ENCODE measurements at places on chromosomes 7 and 10.

- no peak for DNase-seq
Measured at GRCh38 chr7:123184271-123184670, 15.5 kb downstream of the SLC13A1 start.

- no peak for DNase-seq
Measured at GRCh38 chr7:83446102-83446669, 202.8 kb downstream of the SEMA3E start.

DNA sequence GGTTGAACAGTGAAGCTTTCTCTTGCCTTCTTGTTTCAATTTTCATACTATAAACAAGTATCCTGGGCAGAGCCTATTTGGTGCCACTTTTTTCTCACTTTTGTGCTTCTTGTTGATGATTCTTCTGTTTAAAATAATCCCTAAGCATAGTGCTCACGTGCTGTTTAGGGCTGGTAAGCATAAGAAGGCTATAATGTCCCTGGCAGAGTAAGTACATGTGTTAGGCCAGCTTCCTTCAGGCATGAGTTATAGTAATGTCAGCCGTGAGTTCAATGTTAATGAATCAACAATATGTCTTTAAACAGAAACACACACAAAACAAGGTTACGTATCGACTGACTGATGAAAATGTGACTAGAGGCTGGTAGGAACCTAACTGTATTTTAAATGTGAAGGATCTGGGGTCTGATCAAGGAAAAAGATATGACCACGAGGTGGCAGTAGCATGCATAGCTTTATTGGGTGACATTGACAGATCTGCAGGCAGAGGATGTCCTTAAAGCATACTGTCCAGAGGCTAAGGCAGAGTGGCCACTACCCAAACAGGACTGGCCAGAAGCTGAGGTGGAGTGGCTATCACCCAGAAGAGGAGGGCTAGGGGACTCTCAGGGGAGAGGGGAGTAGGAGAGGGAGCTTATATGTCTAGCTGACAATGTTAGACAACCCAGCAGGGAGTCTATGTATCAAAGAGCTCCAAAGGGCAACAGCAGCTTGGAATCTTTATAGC, 113.7 kb downstream of the BRAF start:
- peak; percentile 66 for DNase-seq

DNA sequence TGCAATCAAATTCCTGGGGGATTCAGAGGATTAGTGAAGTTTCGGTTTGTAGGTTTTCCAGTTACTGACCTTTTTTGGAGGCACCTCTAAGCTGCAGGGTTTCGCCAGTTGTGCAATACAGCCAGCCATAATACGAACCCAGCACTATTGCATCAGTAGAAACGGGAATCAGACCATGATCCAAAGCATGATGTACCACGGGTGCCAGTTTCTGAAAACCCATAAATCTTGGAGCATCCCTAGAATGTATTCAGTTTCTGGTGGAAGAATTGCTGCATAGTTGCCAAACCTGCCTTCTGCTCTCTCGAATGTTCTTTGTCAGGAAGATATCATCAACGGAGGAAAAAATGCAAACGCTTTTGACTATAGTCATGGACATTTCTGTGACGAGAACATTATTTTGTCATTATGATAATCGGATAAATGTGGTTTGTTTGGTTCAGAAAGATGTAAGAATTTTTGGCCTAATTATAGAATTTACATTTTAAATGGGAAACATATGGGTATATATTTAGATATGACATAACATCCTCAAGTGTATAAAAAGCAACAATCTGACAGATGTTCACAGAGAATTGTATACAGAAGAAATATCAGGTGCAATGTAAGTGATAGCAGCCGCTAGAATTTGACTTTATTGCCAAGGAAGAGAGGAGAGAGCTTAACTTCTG, 186.2 kb upstream of the PRKCQ start:
- DNase-seq = no peak

- no peak for DNase-seq
Measured at GRCh38 chr7:39621261-39621660, 2.1 kb upstream of the RALA start.

GRCh38 chr10:97047083-97047736, 138.5 kb downstream of the SLIT1 start:
- no peak for DNase-seq

GRCh38 chr10:116272440-116273283, at the start of gene GFRA1:
TSS of gene GFRA1 (minus strand) at chr10:116273206. CDS start at chr10:116272029, 1,177 bp downstream.
- no peak for DNase-seq

GRCh38 chr10:78891741-78892140, 177.0 kb upstream of the ZMIZ1 start:
- no peak for DNase-seq

Measured in LoVo (cell line).